Smooth muscle cell of the brain vasculature (primary cell): ENCODE measurements at places on chromosomes 7 and 10.
A peak's percentile ranks its signal among the peaks of the same experiment; 100 is the strongest.

- DNase-seq = no peak
Observed at GRCh38 chr7:17415955-17416354, 117.5 kb downstream of the AHR start.

DNA sequence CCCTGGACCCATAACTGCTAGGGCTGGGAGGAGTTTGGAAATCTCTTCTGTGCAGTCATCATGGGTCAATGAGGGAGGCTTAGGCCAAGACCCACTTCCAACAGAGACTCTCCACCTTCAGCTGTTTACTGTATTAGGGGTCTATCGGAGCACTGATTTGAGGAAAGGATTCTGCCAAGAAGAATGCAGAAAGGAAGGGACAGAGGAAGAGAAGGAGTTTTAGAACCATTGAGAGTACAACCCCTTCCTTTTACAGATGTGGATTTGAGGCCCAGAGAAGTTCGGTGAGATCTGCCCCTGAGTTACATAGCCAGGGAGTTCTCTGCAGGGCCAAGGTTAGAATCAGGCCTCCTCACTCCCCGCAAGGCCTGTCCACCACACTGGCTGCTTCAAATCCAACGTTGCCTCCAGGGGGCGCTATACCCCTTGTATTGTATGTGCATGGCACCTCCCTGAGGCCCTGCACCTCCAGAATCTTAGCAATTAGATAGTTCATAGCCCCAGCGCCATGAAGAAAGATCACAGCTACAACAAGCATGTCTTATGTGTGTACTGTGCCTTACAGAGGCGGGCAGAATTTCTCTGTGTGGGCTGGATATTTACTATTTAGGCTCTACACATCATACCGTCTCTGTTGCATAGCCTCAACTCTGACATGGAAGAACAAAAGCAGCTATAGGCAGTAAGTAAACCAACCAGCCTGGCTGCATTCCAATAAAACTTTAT lies 246.8 kb downstream of the SKIDA1 start:
- peak; percentile 84 for DNase-seq

DNA sequence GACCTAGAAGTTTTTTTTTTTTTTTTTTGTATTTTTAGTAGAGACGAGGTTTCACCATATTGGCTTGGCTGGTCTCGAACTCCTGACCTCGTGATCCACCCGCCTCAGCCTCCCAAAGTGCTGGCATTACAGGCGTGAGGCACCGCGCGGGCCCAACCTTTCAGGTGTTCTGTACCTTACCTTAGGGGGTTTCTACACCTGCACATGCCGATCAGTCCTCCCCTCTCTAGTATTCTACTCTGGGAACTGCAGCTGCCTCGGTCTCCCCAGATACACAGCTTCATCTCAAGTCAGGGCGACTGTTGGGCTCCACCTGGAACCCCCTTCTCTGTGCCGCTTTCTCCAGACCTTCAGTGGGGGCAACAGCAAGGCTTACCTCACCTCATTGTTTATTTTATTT lies 79.9 kb downstream of the TACC2 start:
- no peak for DNase-seq

GRCh38 chr7:79893991-79894390 lies 240.6 kb upstream of the GNAI1 start:
- DNase-seq = no peak

- no peak for DNase-seq
Observed at GRCh38 chr10:92761571-92761970, 71.8 kb downstream of the HHEX start.

- no peak for DNase-seq
Observed at GRCh38 chr10:76874176-76874575, 763.4 kb downstream of the KCNMA1 start.

GRCh38 chr7:100678291-100678984 lies 4.9 kb downstream of the GNB2 start:
- no peak for DNase-seq

DNA sequence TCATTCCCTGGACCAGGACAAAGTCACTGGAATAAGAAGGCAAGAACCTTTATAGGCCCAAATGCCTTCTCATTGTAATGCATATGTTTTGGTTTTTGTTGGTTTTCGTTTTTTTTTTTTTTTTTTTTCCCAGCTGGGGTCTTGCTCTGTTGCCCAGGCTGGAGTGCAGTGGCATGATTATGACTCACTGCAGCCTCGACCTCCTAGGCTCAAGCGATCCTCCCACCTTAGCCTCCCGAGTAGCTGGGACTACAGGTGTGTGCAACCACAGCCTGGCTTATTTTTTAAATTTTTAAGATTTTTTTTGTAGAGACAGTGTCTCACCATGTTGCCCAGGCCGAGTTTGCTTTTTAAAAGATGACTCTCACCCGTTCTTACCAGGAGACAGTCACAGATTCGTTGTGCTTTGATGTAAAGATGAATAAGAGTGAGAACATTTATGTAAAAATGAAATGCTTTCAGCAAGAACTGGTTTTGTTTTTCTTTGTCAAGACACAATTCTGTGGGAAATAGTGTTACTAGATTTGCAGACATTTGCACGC lies 7.6 kb downstream of the IQCE start:
- DNase-seq = no peak

- DNase-seq = no peak
Observed at GRCh38 chr10:24526085-24526649, 197.5 kb downstream of the ARHGAP21 start.

GRCh38 chr7:139775829-139776266 lies 1.9 kb downstream of the HIPK2 start:
- peak; percentile 81 for DNase-seq

- no peak for DNase-seq
Observed at GRCh38 chr10:87715552-87716347, 56.1 kb downstream of the PAPSS2 start.

- no peak for DNase-seq
Observed at GRCh38 chr10:121994429-121994941, 5.5 kb downstream of the TACC2 start.
